ENCODE measurements at places on chromosomes 1 and 21.

DNA sequence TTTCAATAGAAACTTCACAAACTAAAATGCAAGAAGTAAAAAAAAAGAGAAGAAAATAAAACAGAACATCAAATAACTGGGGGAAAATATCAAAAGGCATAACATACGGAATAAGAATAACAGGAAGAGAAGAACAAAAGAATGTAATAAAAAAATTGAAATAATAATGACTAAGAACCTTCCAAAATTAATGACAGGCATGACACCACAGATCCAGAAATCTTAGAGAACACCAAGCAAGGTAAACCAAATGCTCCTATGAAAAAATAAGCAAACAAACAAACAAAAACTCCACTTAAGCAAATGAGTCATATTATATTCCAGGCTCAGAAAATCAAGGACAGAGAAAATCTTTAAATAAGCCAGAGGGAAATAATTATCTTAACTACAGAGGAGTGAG, 8.7 kb downstream of the OR10J1 start:
- DNase-seq, result no peak

- no peak for DNase-seq
Observed at GRCh38 chr1:234968451-234968850, 160.2 kb downstream of the TOMM20 start.

DNA sequence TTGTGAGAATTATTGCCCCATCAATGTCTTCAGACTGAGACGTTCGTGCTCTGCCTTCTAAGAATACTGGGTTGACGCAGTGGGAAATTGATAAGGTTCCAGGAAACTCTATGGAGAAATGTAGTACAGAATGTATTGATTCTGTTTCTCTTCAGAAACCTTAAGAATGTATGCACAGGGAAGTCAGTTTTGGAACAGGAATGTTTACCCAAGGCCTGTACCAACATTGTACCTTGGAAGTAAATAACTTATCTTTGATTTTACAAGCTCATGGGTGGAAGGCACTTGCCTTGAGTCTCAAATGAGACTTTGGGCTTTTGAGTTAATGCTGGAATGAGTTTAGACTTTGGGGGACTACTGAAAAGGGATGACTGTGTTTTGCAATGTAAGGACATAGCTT, 59.5 kb upstream of the PCP4 start:
- DNase-seq, result no peak

GRCh38 chr1:244246334-244246733, 195.3 kb downstream of the ZBTB18 start:
- no peak for DNase-seq

DNA sequence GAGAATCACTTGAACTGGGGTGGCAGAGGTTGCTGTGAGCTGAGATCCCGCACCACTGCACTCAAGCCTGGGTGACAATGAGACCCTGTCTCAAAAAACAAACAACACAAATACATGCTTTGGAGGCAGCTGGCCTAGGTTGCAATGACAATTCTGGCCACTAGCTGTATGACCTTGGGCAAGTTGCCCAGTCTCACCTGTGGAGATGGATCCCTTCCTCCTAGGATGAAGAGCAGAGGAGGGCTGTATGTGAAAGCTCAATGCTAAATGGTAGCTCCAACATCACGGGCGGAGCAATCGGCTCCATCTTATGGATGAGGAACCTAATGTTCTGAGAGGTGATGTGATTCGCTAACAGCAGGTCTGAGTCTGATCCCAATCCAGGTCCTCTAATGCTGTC, 20.6 kb downstream of the ADORA1 start:
- no peak for DNase-seq

- DNase-seq, result no peak
Observed at GRCh38 chr1:224170748-224171478, 12.1 kb upstream of the DEGS1 start.
